ENCODE measurements at places on chromosomes 16 and 17. TPM values are rescaled to one million over a fixed set of nuclear protein-coding genes. Genes with fewer than 3 reads are reported as not detected.

CLCN7 gene
- polyA plus RNA-seq, result 27.3 TPM

PRSS53 gene
- polyA plus RNA-seq, result 3.2 TPM

FBXO39 gene
- polyA plus RNA-seq, result 0.13 TPM

PHOSPHO1 gene
- 13.3 TPM for polyA plus RNA-seq

MIF4GD gene
- polyA plus RNA-seq, result 13.7 TPM

ARL5C gene
- 0.39 TPM for polyA plus RNA-seq

SHMT1 gene
- 10.3 TPM for polyA plus RNA-seq

SAMD14 gene
- 5.0 TPM for polyA plus RNA-seq

IKZF3 gene
- 0.60 TPM for polyA plus RNA-seq

SLC5A11 gene
- polyA plus RNA-seq, result 0.13 TPM

HOXB4 gene
- 10.7 TPM for polyA plus RNA-seq

TAC4 gene
- 2.2 TPM for polyA plus RNA-seq

C1QTNF8 gene
- polyA plus RNA-seq, result not detected
